Effector CD4-positive, alpha-beta T cell (primary cell): ENCODE measurements at places on chromosomes 12 and 14.

DNA sequence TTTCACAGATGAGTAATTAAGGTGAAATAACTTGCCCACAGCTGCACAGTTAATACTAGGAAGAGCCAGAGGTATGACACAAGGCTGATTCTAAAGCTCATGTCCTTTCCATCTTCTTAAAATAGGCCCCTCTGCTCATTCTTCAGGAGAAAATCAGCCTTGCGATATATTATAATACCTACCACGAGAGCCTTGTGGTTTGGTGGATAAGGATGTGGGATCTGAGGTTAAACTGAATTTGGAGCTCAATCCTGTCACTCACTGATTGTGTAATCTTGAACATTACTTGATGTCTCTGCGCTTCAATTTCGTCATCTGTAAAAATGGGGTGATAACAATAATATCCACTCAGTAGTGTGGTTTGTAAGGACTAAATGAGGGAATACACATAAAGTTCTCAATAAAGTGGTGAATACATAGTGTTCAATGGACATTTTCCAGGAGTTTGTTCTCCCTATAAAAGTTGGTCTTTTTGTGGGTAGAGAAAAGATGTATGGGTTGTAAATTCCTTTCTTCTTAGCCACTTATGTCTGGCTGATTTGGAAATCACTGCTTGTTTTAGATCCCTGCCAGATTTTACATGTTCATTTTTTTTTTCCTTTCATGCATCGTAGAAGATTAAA is 25.1 kb upstream of the ATP2B1 start:
- no peak for DNase-seq

- no peak for DNase-seq
These were observed 400.7 kb downstream of the DAD1 start for GRCh38 chr14:22188318-22188717.

GRCh38 chr12:49541911-49542505 is 3.2 kb downstream of the KCNH3 start:
- DNase-seq: no peak

- DNase-seq: no peak
These were observed 61.8 kb downstream of the TECPR2 start for GRCh38 chr14:102424520-102424919.

DNA sequence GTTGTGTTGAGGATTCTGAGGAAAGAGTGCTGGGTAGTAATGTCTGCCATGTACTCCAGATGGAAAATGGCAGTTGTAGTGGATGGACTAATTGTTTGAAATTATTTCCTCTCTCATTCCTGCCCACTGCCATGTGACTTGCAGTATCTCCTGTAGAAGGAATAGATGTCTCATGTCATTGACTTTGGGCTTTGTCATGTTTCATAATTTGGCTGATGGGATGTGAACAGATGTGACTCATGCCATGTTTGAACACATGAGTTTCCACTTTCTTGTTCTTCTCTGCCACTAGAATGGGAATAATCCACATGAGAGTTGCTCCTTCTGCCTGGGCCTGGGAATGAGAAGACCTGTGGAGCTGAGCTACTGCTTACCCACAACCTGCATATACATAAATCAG is 2.4 kb upstream of the CALCOCO1 start:
- no peak for DNase-seq

DNA sequence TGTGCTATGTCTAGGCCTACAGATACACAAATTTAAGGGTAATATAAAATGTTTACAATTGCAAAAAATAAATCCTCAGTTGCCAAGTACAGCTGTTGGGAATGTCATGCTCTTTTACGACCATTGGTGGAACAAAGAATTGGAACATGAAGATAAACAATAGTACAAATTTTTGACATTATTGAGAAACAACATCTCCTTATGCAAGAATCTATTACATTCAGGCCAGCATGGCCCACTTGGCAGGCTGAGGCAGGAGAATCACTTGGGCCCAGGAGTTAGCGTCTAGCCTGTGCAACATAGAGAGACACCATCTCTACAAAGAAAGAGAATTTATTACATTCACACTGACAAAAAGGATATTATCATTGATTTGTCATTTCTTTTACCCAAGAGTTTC is 135.9 kb upstream of the NTF3 start:
- no peak for DNase-seq

DNA sequence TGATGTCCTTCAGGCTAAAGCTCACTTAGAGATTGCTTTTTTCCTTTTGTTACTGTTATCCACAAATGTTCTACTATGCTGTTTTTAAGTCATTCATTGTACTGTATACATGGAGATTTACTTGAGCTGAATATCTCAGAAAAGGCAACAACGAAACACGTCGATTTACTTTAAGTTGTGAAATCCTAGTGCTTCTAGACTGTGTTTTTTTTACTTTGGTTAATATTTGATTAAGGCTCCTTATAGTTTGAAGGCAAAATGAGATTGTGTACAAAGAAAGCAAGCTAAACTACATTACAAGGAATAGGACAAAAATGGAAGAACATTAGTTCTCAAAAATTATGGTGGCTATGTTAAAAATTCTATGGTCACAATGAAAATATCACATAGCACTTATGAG is 114.5 kb downstream of the SLC35F4 start:
- no peak for DNase-seq

DNA sequence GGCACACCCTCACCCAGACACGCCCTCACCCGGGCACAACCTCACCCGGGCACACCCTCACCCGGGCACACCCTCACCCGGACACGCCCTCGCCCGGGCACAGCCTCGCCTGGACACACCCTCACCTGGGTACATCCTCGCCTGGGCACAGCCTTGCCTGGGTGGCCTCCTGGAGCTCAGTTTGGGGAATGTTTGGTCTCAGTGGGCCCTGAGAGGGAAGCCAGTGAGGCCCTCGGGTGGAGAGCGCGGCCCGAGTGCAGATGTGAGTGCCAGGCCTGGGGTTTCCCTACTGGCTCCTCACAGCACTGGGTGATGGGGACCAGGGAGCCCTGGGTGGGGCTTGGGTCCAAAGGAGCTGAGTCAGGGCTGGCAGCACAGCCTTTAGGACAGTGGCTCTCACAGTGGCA is 23.8 kb downstream of the GALNT9 start:
- DNase-seq: no peak

DNA sequence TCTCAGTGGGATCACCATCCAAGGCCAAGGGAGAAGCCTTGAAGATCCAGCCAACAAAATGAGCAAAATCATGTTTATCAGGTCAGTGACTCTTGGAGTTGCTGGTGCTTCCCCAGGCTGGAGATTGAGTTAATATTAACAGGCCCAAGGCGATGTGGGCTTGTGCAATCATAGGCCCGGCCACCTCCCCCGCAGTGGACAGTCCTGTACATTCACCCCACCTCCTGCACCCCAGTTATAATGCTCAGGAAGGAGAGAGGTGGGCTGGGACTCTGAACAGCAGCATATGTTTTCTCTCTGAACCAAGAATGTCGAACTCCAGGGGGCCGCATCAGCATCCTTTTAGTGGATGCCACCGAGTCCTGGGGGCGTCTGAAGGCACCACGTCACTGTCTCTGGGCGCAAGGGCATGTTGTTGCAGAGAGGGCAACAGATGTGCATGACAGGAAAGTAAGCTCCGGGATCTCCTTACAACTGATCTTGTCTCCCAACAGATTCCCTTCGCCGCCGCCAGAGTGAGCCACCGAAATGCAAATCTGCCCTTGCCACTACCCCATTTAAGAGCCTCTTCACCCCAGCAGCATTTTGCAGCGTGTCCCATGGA is 32.2 kb upstream of the SERPINA6 start:
- DNase-seq: no peak

DNA sequence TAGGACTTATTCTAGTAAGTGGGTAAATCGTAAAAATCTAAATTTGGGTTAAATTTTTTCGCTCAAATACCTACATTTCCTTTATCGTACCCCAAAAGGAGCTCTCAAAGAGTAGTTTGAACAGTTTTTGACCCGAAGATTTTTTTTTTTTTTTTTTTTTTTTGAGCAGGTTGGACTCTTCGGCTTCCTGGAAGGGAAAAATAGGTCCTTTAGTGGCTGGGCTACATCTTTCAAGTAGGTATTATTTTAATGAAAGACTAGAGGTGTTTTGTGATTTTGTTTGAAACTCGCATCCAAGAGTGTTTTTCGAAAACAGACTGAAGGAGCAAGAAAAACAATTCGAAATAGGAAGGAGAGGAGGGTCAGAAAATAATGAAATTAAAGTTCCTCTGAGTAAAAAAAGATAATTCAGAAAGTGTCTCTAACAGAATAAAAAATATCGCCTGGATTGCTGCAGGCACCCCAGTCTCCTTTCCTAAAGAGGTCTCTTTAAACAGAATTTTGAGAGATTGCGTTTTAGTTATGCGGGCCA is 6.0 kb downstream of the CDKN1B start:
- DNase-seq: no peak

- DNase-seq: no peak
These were observed 253.9 kb upstream of the MDGA2 start for GRCh38 chr14:47929334-47929733.

DNA sequence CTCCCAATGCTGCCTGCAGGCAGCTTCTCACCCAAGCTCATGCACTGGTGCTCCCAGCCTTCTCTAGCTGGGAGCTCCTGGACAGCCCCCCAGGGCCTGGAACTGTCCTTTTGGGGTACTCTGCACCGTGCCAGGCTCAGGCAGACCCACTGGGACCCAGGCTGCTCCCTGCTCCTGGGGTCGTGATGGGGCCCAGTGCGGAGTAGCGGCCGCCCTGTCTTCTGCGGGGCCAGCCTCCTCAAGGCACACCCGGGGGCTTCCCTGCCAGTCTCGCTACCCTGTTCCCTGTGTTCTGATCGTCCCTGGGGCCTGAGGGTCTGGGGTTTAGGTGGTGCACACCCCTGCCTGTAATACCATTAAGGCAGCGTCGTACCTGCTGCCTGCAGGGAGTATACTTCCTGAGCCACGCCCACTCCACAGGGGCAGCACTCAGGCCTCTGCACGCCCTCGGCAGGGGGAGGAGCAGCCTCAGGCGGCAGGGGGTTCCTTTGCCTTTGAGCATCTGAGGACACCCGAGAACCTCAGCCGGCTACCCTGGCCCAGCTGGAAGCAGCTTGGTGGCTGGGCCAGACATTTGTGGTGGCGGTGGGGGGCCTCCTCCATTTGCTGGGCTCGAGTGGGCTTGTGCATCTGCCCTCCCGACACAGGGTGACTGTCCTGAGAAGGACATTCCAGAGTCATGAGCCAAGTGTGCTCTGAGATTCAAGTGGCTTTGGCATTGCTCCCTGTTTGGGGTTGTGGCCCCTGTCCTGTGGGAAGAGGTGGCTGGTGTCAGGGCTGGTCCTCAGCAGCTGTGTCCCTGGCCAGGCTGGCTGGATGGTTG is 9.2 kb upstream of the CRIP2 start:
- no peak for DNase-seq

DNA sequence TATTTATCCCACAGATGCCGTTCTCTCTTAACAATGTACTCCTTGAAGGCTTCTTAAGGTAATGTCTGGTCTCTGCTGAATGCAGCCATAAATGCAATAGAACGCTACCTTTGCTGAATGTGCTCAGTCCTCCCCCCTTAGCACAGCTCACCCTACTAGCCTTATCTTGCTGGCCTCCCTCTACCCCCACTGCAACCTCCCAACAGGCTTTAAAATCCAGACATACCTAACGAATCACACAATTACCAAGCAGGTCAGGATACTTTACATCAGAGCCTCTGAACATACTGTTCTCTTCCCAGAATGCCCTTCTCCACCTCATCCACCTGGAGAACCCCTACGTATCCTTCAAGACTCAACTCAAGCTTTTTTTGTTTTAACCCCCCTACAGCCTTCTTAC is 51.0 kb upstream of the CRADD start:
- no peak for DNase-seq

GRCh38 chr12:106090591-106091445 is 47.9 kb downstream of the NUAK1 start:
- DNase-seq: no peak

DNA sequence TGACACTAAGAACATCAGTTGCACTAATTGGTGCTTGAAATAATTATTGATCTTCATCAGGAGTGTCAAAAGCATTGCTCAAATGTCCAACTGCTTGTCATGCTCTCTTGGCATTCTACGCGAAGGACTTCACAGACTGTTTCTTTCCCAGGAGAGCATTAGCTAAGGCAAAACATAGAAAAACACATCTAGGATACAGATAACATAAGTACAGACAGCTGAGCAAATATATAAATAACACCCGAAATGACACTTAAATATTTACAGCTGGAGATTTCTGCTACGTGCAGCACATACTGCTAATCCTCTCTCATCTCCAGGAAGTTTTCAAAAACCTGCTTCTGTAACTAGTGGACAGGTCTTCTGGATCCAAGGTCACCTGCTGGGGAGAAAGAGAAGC is 120.0 kb upstream of the PRMT8 start:
- DNase-seq: no peak

DNA sequence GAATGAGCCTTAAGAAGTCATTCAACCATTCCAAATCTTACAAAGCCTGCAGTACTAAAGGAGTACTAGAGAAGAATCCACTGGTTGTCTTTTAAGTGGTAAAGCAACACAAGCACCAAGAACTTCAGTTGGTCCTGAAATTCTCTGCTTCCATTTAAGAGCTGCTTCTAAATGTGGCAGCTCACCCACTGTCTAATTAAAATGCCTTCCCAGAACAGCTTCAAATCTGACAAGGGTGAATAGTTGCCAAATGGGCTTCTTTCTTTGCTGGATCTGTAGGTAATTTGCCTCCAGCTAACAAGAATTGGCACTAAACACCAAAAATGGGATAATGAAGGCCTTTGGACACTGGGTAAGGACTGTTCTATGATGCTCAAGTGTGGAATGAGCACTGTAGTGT is 72.2 kb upstream of the NAP1L1 start:
- no peak for DNase-seq

DNA sequence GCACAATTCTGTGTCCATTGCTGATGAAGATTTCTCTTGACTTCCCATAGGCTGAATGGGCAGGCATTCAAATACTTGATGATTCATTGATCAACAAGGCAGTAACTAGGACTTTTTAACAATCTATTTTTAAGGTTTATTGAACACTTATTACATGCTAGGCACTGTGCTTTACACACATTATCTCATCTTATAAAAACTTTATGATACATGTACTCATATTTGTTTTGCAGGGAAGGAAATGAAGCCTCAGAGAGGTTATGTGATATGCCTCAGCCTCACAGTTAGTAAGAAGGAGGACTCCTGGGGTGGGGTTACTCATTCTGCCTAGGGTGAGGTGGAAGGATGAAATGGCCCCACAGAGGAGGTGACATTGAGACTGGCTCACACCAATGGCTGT is 12.9 kb upstream of the EMP1 start:
- no peak for DNase-seq

DNA sequence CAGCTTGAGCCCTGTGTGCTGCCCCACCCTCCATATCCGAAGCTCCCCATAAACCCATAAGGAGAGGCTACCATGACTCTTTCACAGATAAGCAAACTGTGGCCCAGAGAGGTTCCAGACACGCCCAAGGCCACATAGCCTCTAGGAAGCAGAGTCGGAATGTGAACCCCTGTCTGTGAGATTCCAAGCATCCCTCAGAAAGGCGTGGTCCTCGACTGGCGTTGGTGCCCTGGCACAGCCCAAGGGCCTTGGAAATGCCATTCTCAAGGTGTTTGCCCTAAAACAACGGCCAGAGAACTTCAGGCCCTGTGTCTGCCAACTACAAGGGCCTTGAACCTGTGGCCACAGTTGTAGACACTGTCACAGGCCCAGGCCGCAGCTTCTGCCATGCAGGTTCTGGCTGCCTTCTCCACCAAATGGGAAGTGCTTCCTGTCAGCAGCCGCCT is 8.5 kb upstream of the DIO3 start:
- no peak for DNase-seq
